ENCODE measurements at places on chromosomes 11 and 22. TPM values are rescaled to one million over a fixed set of nuclear protein-coding genes. Genes with fewer than 3 reads are reported as not detected.

RASGRP2 gene
- 1.1 TPM for total RNA-seq

SCGB1C1 gene
- total RNA-seq = not detected

OR6T1 gene
- not detected for total RNA-seq

DRD4 gene
- 0.16 TPM for total RNA-seq

C11orf86 gene
- total RNA-seq = not detected

ACER3 gene
- 26.0 TPM for total RNA-seq

C11orf21 gene
- 0.08 TPM for total RNA-seq

DKK3 gene
- total RNA-seq = 21.2 TPM

CD3G gene
- 0.76 TPM for total RNA-seq

RNF215 gene
- total RNA-seq = 4.8 TPM

CD3E gene
- total RNA-seq = 1.2 TPM
